Right ventricle myocardium superior (tissue), 1 donor: ENCODE measurements at places on chromosomes 7 and 10. TPM values are rescaled to one million over a fixed set of nuclear protein-coding genes. Genes with fewer than 3 reads are reported as not detected.

SEMA3E gene
- total RNA-seq = 0.27 TPM

TMEM140 gene
- total RNA-seq = 22.8 TPM

CYP2E1 gene
- 1.00 TPM for total RNA-seq

PLCE1 gene
- total RNA-seq = 3.3 TPM

SPDYE2 gene
- total RNA-seq = not detected

DRGX gene
- not detected for total RNA-seq

FAM180A gene
- 5.9 TPM for total RNA-seq

CYCS gene
- total RNA-seq = 698 TPM

LBX1 gene
- not detected for total RNA-seq

SEMA3A gene
- 2.2 TPM for total RNA-seq

LMOD2 gene
- 511 TPM for total RNA-seq

FLNC gene
- total RNA-seq = 601 TPM

FEZF1 gene
- not detected for total RNA-seq

GALNT17 gene
- 72.1 TPM for total RNA-seq

ANKRD1 gene
- total RNA-seq = 1,733 TPM

SPDYE2B gene
- total RNA-seq = not detected

KDM7A gene
- total RNA-seq = 11.9 TPM

PAPOLB gene
- total RNA-seq = 0.05 TPM

MALRD1 gene
- 1.1 TPM for total RNA-seq

AKR1C2 gene
- 25.5 TPM for total RNA-seq

WDR11 gene
- total RNA-seq = 12.3 TPM

WDFY4 gene
- 1.1 TPM for total RNA-seq

CFAP46 gene
- 1.9 TPM for total RNA-seq

OR2A14 gene
- not detected for total RNA-seq

OGDHL gene
- total RNA-seq = 1.8 TPM

REPIN1 gene
- total RNA-seq = 116 TPM

PLEKHS1 gene
- not detected for total RNA-seq

PIP gene
- not detected for total RNA-seq

FAM25G gene
- not detected for total RNA-seq

ELMO1 gene
- 11.9 TPM for total RNA-seq

SPDYE9 gene
- not detected for total RNA-seq

CTAGE8 gene
- total RNA-seq = 0.32 TPM

SRRM3 gene
- total RNA-seq = 16.3 TPM

TBX20 gene
- 124 TPM for total RNA-seq

CXCL12 gene
- total RNA-seq = 117 TPM

LRGUK gene
- 0.16 TPM for total RNA-seq

IGF2BP3 gene
- total RNA-seq = not detected

MRPS17 gene
- total RNA-seq = 21.0 TPM

NPC1L1 gene
- 0.13 TPM for total RNA-seq

CALD1 gene
- total RNA-seq = 86.1 TPM

COL28A1 gene
- 6.7 TPM for total RNA-seq

FRMD4A gene
- total RNA-seq = 33.2 TPM

LAMB4 gene
- total RNA-seq = 0.30 TPM

SLC13A1 gene
- not detected for total RNA-seq

SPOCK2 gene
- total RNA-seq = 9.6 TPM

SEMA4G gene
- total RNA-seq = 0.86 TPM

AQP1 gene
- 236 TPM for total RNA-seq
